WTC11 (cell line): ENCODE measurements at places on chromosomes 3 and 15. TPM values are rescaled to one million over a fixed set of nuclear protein-coding genes. Genes with fewer than 3 reads are reported as not detected.

MST1R gene
- 5.1 to 6.2 TPM (median 5.6 TPM) in 3 replicates for total RNA-seq

MYRIP gene
- total RNA-seq: 1.6 to 2.1 TPM (median 2.1 TPM) in 3 replicates

PLA2G4D gene
- 0.07 to 0.24 TPM (median 0.09 TPM) in 3 replicates for total RNA-seq

ARID3B gene
- total RNA-seq: 122 to 133 TPM (median 124 TPM) in 3 replicates

NRG4 gene
- total RNA-seq: 0.18 to 0.55 TPM in 2 of 3 replicates, not detected in the other

C3orf49 gene
- total RNA-seq: not detected in 3 replicates

CLDN16 gene
- not detected in 3 replicates for total RNA-seq

MAP6D1 gene
- total RNA-seq: 4.3 to 6.3 TPM (median 5.0 TPM) in 3 replicates

DNA sequence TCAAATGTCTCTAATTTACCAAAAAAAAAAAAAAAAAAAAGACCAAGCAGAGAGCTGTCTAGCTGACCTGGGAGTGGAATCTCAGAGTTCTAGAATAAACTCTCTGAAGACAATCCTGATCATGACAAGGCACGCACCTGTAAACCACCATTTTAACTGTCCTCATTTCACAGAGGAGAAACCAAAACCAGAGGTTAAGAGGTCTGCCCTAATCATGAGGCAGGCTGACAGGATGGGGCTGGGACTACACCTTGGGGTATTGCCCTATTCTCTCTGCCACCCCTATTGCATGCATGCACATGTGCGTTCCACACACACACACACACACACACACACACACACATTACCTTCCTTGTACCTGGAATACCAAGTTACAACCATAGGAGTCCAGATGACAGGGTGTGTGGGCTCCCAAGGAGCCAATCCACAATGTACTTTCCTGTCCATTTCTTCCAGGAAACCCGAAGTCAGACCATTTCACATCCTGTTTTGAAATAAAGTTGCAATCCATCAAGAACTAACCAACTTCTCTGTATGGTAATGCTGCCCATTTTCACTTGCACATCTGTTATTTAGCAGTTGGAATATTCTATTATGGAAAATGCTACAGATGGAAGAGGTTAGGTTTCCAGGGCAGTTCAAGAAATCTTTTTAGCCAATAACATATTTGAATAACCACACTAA lies 34.6 kb downstream of the HSPBAP1 start:
- H3K4me1 ChIP-seq: peaks cover 16% of the 10 kb centered on the region
- H3K36me3 ChIP-seq: peaks cover 6% of the 10 kb centered on the region
- no peaks in the 10 kb centered on the region for H3K27me3 ChIP-seq
- no peak for DNase-seq
- no peak overlapping the region for H3K27ac ChIP-seq

DNA sequence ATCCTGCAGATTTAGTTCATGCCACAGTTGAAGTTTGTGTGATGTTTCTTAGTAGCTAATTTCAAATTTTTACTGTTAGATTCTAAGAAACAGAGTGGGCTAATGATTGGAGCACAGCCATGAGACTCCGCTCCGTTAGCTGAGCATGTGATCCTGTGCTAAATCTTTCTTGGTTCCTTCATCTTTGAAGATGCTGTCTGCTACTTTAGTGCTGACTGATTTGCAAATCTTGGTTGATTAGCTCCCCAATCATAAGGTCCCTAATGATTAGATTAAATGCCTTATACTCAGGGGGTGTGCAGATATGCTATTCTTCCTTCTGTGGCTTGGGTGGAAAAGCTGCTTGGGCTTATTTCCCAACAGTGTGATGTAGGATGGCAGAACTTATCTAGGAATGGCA lies 129.5 kb upstream of the ZBED2 start:
- H3K27me3 ChIP-seq: no peaks in the 10 kb centered on the region
- H3K4me1 ChIP-seq: peaks cover 12% of the 10 kb centered on the region
- no peak overlapping the region for H3K4me3 ChIP-seq

DNA sequence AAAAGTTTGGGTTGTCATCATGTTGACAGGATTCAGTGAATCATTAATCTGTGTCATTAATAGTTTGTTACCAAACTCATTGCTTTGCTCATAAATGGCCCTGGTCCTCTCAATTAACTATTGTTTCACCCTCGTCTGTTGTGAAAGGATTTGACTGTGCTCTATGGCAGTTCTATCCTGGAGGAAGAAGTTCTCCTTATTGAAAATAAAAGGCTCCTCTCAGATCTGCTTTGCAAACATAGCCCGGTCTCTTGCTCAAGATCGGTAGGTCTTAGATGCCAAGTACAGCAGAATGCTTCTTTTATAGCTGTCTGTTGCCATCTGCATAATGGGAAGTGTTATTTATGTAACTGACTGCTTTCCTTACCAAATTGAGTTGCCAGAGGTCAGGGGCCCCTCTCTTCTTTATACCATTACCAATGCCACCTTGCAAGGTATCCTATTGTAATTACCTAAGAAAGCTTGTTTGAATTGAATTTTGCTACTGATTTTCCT lies 146.5 kb downstream of the EBLN2 start:
- no peak for DNase-seq
- H3K36me3 ChIP-seq: no peaks in the 10 kb centered on the region
- no peaks in the 10 kb centered on the region for H3K27me3 ChIP-seq
- H3K27ac ChIP-seq: no peak overlapping the region
- no peak overlapping the region for H3K4me3 ChIP-seq
- no peaks in the 10 kb centered on the region for H3K4me1 ChIP-seq

GRCh38 chr3:157888040-157888439 lies 218.2 kb downstream of the SHOX2 start:
- no peak overlapping the region for H3K27ac ChIP-seq
- H3K4me1 ChIP-seq: peaks cover 10% of the 10 kb centered on the region
- no peaks in the 10 kb centered on the region for H3K36me3 ChIP-seq
- H3K4me3 ChIP-seq: no peak overlapping the region

- no peak for DNase-seq
- 0 out of 2 replicates have a peak, but pooled peaks cover 3% of the 10 kb centered on the region for H3K36me3 ChIP-seq
- H3K27me3 ChIP-seq: peaks cover 16% of the 10 kb centered on the region
- no peak overlapping the region for H3K27ac ChIP-seq
- H3K4me1 ChIP-seq: peaks cover 4% of the 10 kb centered on the region
Observed at GRCh38 chr3:128663151-128663550, 12.5 kb upstream of the RPN1 start.

- H3K4me3 ChIP-seq: peak overlapping the region; percentile 89
- no peaks in the 10 kb centered on the region for H3K27me3 ChIP-seq
- peaks cover 16% of the 10 kb centered on the region for H3K4me1 ChIP-seq
- DNase-seq: no peak
- H3K36me3 ChIP-seq: peaks cover 52% of the 10 kb centered on the region
- H3K27ac ChIP-seq: no peak overlapping the region; the same call in 1 of the 2 replicates
Observed at GRCh38 chr3:48684480-48685143, 1.1 kb downstream of the NCKIPSD start.

GRCh38 chr15:52082197-52083036 lies 30.2 kb downstream of the BCL2L10 start:
- H3K36me3 ChIP-seq: no peaks in the 10 kb centered on the region
- H3K27me3 ChIP-seq: no peaks in the 10 kb centered on the region
- no peak overlapping the region for H3K27ac ChIP-seq
- no peak for DNase-seq

GRCh38 chr3:44375450-44375849 lies 36.9 kb downstream of the TCAIM start:
- no peak overlapping the region for H3K27ac ChIP-seq
- no peak for DNase-seq
- H3K27me3 ChIP-seq: peaks cover 2% of the 10 kb centered on the region; the same call in 1 of the 2 replicates
- no peak overlapping the region for H3K4me3 ChIP-seq
- peaks cover 28% of the 10 kb centered on the region for H3K36me3 ChIP-seq

GRCh38 chr15:65209701-65210643 lies 1.3 kb downstream of the CILP start:
- H3K36me3 ChIP-seq: no peaks in the 10 kb centered on the region
- no peak overlapping the region for H3K27ac ChIP-seq
- no peaks in the 10 kb centered on the region for H3K27me3 ChIP-seq
- no peak overlapping the region for H3K4me3 ChIP-seq

- H3K36me3 ChIP-seq: peaks cover 16% of the 10 kb centered on the region
- peak overlapping the region; percentile 83 for H3K27ac ChIP-seq
- peaks cover 27% of the 10 kb centered on the region for H3K4me1 ChIP-seq
- DNase-seq: peak; percentile 18
- H3K4me3 ChIP-seq: peak overlapping the region; percentile 21
Observed at GRCh38 chr3:193016437-193016901, 98.8 kb upstream of the MB21D2 start.

DNA sequence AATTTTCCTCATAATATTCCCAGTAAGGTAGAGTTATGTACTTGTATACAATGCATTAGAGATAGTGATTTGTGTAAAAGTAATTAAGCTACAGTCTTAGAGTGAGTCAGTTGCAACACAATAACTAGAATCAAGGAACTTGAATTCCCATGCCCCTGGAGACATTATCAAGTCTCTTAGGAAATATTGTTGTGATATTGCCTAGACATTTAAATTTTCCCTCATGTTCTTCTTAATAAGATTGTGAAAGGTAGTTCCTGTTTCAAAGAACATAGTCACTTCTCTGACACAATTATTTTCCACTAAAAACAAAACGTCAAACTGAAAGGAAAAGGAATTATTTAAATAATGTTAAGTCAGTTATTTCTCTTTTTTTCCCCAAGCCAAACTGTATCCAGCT lies 13.0 kb upstream of the ATP1B3 start:
- no peaks in the 10 kb centered on the region for H3K27me3 ChIP-seq
- H3K4me3 ChIP-seq: no peak overlapping the region
- H3K27ac ChIP-seq: no peak overlapping the region
- DNase-seq: no peak
- no peaks in the 10 kb centered on the region for H3K36me3 ChIP-seq

- peaks cover 44% of the 10 kb centered on the region for H3K4me1 ChIP-seq
- H3K27ac ChIP-seq: no peak overlapping the region
- peaks cover 9% of the 10 kb centered on the region for H3K27me3 ChIP-seq
- H3K4me3 ChIP-seq: no peak overlapping the region
Observed at GRCh38 chr3:181752202-181752671, 40.5 kb downstream of the SOX2 start.

DNA sequence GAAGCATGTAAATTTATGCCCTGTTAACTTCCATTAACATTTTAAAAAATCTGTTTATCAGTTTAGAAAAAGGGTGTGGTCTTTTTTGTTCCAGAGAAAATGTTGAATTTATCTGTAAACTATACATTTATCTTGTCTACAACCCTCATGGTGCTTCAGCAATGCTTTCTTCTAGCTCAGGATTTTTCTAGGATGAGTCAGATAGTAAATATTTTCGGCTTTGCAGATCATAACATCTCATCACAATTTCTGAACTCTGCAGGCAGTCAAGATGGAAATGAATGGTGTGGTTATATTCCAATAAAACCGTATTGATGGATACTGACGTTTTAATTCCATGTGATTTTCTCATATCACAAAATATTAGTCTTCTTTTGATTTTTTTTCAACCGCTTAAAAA lies 70.5 kb upstream of the FOXB1 start:
- no peak for DNase-seq
- no peak overlapping the region for H3K4me3 ChIP-seq
- peaks cover 51% of the 10 kb centered on the region for H3K4me1 ChIP-seq
- no peak overlapping the region for H3K27ac ChIP-seq

DNA sequence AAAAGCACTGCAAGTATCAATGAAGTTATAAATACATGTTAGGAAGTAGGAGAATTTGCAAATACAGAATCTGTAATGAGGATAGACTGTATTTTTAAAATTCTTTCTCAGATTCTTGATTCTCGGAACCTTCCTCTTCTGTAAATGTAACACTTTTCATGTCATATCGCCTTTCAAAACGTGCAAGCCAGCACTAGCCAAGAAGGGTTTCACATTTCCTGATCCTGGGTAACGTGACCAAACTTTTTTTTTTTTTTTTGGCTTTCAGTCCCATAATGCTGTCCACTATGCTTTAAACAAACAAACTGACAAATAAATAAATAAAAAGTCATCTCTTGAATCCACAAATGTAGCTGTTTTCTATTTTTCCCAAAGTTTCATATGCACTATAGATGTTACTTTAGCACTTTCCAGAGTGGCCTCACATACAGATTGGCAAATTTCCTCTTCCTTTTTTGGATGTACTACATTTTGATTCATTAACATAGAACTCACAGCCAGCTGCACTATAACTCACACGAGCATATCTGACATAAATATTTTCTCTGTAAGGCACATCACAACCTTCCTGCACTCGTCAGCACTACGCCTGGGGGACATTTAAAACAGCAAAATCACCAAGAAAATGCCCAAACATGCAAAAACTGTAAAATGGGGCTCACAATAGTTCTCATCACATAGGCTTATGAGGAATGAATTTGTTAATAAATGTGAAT lies 208.1 kb downstream of the OSBPL10 start:
- no peaks in the 10 kb centered on the region for H3K36me3 ChIP-seq
- H3K27me3 ChIP-seq: no peaks in the 10 kb centered on the region
- no peak overlapping the region for H3K4me3 ChIP-seq
